Hematopoietic multipotent progenitor cell treated with erythropoietin and hydrocortisone succinate and interleukin-3 and kit ligand, for 4 days (in vitro differentiated cells): ENCODE measurements at places on chromosomes 6 and 20.

GRCh38 chr20:13029687-13030375 is 21.1 kb downstream of the SPTLC3 start:
- no peak for DNase-seq

DNA sequence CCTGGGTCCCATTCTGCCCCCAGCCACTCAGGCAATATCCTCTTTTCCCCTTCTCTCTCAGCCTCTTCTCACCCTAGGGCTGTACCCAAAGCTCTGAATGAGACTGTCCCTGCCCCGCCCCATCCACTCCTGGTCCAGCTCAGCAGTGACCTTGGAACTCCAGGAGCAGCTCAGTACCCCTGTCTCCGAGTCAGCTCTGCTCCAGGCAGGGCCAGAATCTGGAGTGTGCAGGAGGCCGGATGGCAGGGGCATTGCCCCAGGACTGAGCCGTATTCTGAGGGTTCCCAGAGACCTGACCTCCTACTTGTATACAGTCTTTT is 2.0 kb upstream of the RAET1G start:
- no peak for DNase-seq

DNA sequence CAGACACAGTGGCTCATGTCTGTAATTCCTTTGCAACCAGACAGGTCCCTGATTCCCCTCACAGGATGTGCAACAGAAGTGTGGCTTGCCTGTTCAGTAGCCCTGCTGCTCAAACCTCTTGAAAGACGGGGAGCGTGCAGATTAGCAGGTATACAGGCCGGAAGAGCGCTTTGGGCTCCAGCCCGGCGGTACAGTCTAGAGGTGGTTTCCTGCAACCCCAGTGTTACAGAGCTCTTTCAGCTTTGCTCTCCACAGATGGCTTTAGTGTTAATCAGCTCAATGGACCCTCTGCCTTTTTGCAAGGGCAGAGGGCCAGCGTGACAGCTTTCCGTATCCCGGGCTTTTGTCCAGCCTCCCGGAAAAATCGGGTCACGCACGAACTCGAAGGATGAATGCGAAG is 67.2 kb upstream of the TNFRSF21 start:
- DNase-seq: peak; percentile 49

GRCh38 chr6:31402324-31403282 is 792 bp upstream of the MICA start:
- DNase-seq: peak; percentile 55

GRCh38 chr6:50116797-50117542 is 67.2 kb upstream of the DEFB112 start:
- no peak for DNase-seq

DNA sequence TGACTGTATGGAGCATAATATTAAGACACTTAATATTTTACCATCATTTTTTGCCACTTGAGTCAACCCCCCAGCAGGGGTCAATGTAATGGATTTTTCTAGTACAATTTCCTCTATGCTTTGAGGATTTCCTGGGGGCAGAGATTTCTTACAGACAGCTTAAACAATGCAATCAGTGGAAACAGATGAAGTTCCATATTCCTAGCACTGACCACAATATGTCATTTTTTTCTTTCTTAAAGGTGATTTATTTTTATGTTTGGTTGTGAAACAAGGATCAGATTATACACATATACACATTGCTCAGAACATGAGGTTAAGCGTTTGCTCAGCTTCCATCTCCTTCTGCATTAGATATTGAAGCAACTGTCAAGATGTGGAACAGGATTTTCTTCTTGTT is 82.0 kb upstream of the ID4 start:
- DNase-seq: no peak

DNA sequence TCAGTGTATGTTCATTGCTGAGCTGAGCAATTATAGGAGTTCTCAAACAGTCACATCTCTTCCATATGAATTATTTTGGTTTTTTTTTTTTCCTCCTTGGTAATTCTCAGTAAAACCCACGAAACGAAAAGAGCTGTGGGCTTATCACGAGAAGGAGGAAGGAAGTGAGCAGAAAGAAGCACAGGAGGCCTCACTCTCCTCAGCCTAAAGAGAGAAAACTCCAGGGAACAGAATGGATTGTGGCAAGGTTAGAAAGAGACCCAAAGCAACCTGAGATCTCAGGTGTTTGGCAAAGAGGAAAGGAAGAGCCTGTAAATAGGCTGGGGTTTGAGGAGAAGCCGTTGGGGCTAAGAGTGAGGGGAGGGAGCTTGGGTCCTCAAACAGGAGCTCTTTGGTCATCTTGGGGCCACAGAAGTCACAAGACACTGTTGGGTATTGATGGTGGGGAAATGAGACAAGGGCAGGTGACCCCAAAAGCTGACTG is 67.8 kb upstream of the CITED2 start:
- DNase-seq: peak; percentile 90

GRCh38 chr6:117955684-117956256 is 48.7 kb downstream of the SLC35F1 start:
- no peak for DNase-seq

- DNase-seq: peak; percentile 49
Observed at GRCh38 chr20:745683-746301, 22.5 kb downstream of the SLC52A3 start.

DNA sequence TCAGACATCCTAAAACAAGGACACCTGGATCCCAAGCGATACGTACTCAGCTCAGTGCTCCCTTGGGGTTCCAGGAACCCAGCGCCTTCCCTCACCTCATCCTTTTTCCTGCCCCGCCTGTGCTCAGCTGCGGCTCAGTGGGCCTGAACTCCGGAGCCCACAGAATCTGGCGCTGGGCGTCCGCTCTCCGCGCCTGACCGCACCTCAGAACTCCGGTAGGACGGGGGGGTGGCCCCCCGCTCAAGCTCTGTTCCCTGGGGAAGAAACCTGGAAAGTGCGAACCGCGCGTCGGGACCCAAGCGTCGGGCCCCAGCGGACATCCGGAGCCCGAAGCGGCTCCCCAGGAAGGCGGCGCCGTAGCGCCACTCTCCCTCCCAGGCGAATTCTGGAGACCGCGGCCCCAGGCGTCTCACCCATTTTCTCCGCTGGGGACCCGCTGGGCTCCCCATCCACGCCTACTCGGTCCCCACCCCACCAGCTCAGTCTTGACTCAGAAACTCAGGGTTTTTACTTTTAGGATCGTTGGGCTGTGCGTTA is 336 bp upstream of the LY6G5C start:
- peak; percentile 80 for DNase-seq

DNA sequence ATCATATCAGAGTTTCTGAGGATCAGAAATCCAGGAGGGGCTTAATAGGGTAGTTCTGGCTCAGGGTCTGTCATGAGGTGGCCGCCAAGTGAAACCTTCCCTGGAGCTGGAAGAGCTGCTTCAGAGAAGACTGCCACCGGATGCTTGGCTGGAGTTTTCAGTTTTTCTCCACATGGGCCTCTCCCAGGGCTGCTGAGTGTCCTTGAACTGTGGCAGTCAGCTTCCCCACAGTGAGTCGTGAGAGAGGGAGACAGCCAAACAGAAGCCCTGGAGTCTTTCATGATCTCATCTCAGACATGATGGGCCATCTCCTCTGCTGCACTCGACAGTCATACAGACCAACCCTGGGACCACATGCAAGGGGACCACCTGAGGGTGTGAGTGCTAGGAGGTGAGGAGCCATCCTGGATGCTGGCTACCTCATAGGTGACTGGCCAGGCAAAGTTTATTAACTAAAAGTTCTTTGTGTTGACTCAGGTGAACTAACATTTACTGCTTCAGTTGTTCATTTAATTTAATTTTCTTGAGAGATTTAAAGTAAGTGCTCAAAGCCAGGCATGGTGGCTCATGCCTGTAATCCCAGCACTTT is 71.5 kb downstream of the SHLD1 start:
- DNase-seq: no peak

DNA sequence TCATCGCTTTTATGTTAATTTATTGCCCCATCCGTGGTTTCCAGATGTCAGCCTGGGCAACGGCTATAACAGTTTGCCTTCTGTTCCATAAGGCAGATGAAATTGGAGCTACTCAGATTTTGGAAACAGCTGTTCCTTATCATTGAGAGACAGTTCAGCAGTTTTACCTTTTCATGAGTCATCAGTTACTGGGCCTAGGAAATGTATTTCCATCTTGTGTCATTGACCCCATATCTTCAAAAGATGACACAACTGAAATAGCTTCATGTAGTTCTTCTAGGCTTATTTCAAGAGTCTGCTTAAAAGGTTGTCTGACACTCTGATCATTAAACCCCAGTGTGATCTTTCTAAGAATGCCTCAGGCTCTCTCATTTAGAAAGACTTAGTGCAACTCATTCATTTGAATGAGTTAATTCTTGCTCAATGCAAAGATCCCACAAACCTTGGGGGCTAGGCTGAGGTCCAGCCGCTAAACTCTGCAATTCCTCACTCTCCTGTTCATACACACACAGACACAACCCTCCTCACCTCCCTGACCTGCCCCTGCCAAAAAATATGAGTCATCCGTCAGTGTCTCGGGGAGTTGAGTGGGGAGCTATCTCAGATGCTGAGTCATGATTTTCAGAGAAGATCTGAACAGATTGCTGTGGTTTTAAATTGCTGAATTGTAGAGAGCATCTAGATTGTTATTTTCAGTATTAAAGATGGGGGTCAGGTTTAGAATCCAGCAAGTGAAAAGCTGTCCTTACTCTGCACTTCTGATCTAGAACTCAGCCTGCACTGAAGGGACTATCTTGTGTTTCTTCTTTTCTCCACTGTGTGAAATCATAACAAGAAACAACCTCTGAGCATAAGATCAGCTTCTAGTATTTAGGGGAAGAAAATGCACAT is 61.8 kb downstream of the RPP40 start:
- peak; percentile 86 for DNase-seq

DNA sequence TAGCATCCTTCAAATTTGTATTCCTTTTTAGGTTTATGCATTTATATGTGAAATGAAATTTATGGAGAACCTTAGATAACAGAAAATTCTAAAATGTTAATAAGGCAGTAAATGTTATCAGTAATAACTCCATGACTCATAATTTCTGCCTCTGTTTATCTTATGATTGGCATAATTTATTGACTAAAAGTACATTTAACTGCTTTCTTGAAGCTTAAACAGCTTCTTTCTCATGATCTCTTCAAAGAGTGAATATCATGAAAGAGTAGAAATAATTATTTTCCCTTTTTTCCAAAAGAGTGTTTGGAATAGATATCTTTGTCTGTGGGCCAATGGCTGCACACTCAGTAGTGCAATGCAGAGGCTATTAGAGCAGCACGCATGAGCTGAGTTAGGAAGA is 91.3 kb downstream of the SHLD1 start:
- no peak for DNase-seq

DNA sequence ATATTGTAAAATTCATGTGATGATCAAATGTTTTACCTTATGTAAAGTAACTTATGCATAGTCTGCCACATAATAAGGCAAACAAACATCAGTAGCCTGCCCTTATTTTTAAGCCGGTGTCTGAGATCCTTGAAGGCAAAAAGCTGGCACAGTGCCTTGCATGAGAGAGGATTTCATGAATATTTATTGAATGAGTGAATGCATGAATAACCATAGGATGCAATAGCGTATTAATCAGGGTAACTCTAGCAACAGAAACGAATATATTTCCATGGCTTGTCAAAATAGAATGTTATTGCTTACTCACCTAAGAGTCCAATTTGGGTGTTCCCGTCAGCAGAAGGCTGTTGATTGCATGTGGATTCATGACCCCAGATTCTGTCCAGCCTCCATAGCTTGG is 34.9 kb downstream of the BTBD3 start:
- no peak for DNase-seq

GRCh38 chr6:95489185-95489863 is 88.0 kb upstream of the MANEA start:
- DNase-seq: no peak

GRCh38 chr6:53811082-53811481 is 16.3 kb downstream of the LRRC1 start:
- no peak for DNase-seq

- peak; percentile 73 for DNase-seq
Observed at GRCh38 chr6:116971959-116972358, 94.9 kb downstream of the RFX6 start.
